ENCODE measurements at places on chromosomes 7 and 10.

- DNase-seq = no peak
Observed at GRCh38 chr10:21138769-21139340, 241.7 kb upstream of the NEBL start.

DNA sequence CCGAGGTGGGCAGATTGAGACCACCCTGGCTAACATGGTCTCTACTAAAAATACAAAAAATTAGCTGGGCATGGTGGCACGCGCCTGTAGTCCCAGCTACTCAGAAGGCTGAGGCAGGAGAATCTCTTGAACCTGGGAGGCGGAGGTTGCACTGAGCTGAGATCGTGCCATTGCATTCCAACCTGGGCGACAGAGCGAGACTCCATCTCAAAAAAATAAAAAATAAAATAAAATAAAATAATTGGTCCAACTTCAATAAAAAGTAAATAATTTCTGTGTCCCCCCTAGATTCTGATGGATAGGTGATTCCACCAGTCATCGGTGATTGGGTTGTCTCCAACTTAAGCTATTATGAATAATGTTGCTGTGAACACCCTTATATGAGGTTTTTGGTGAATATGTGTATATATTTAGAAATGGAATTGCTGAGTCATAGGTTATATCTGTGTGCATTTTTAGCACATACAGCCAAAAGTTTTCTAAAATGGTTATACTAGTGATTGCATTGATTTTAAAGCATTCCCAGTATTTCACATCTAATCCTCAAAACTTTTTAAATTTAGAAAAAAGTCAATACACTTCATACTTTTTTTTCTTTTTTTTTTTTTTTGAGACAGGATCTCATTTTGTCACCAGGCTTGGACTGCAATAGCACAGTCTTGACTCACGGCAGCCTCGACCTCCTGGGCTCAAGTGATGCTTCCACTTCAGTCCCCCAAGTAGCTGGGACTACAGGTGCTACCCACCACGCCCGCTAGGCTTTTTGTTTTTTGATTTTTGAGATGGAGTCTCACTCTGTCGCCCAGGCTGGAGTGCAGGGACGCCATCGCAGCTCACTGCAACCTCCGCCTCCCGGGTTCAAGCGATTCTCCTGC is 13.7 kb upstream of the SRPK2 start:
- no peak for DNase-seq

DNA sequence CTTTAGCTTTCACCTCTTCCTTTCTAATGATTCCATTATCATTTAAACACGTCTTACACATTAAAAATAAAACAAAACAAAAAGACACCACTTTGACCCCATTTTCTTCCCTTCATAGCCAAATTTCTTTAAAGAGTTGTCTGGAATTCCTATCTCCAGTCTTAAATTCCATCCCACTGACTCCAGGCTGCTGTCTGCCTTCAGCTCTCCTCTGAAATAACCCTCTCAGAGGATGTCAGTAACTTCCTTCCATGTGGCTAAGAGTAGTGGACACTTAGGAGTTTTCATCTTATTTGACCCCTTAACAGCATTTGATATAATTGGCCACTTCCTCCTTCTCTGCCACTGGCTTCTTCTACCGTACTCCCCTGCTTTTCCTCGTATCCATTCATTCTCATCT is 69.6 kb upstream of the MKX start:
- DNase-seq = no peak

DNA sequence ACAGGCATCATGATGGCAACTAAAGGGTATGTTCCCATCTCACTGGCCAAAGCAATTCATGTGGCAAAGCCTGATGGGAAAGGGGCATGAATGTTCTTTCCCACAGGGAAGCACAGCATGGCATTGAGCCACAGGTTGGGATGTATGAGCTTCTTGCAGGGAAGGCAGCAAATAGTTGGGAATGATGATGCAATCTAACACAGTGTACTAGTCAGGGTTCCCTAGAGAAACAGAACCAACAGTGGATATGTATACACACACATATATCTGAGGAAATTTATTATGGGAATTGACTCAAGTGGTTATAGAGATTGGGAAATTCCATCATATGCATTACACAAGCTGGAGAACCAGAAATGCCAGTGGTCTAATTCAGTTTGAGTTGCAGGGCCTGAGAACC is 253.6 kb upstream of the NPVF start:
- DNase-seq = no peak

DNA sequence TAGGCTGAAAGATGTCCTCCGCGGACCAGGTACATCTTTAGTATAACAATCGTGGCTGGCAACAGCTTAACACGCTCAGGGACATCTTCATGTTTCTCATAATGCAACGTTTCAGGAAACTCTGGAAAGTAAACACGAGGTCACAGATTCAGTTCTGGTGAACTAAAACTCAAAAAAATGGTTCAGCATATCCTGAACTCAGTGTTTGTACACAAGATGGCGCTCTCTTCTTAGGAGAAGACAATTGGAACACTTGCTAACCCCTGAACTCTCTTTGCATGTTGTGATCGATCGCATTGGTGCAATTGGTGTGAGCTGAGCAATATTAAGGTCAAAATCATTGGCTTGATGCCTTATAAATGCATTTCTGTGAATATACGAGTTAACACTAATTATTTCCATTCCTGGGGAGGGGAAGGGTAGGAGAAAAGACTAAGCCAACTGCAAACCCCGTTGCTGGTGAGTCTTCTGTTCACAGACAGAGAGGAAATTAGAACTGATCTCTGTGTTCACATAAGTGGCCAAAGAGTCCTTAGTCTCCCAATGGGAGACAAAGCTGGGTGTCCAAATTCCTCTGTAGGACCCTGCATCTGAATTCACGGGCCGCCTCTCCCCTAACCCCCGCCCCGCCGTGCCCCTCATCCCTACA is 52.6 kb upstream of the FAM180A start:
- DNase-seq = no peak

GRCh38 chr7:156725073-156725472 is 84.5 kb downstream of the RNF32 start:
- no peak for DNase-seq

DNA sequence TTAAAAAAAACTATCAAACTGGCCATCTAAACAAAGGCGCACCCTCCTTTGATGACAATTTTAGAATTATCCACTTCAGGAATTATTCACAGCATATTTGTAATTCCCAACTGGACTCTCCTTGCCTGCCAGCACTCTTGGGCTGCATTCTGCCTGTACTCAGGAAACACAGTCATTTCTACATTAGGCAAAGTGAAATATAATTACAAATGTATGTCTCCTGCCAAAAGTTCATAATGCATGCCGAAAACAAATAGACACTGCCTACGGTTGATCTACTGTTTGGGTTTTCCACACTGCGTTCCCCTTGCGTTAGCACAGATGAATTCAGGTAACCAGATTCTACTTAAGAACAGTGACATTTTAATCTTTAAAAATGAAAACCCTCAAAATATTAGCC is 1.9 kb downstream of the HGF start:
- DNase-seq = no peak

- DNase-seq = peak; percentile 96
Observed at GRCh38 chr7:151038951-151039849, 9.1 kb upstream of the ASIC3 start.

DNA sequence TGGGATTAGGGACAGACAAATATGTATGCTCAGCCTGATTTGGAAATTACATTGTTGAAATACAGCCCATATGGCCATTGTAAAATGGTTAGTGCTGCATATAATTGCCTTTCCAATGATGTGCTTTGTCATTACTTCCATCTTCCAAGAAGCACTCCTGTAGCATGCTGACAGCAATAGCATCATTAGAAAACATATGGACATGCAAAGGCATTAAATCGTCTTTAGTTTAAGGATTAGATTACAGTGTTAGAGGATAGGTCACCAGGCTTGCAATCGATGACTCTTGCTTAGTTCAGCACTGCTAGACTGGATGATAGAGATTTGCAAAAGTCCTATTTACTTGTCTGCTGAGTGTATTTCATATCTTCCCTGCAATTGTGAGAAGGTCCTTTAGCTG is 17.4 kb downstream of the AUTS2 start:
- DNase-seq = no peak

- DNase-seq = no peak
Observed at GRCh38 chr7:72048420-72048819, 363.7 kb downstream of the CALN1 start.

- DNase-seq = peak; percentile 45
Observed at GRCh38 chr7:142883571-142884285, 1.8 kb downstream of the TRPV6 start.

GRCh38 chr10:78784546-78784945 is 284.2 kb upstream of the ZMIZ1 start:
- no peak for DNase-seq

- DNase-seq = no peak
Observed at GRCh38 chr10:84075226-84076046, 63.9 kb upstream of the GHITM start.

All from posterior vena cava (tissue), 2 donors.